ENCODE measurements at places on chromosomes 13 and 19.
A peak's percentile ranks its signal among the peaks of the same experiment; 100 is the strongest.

GRCh38 chr19:58558623-58559274, 338 bp upstream of the UBE2M start:
- DNase-seq = no peak

- DNase-seq = no peak
Observed at GRCh38 chr13:106090001-106090400, 445.5 kb downstream of the EFNB2 start.

GRCh38 chr13:51303063-51303552, 36.4 kb upstream of the SERPINE3 start:
- no peak for DNase-seq

DNA sequence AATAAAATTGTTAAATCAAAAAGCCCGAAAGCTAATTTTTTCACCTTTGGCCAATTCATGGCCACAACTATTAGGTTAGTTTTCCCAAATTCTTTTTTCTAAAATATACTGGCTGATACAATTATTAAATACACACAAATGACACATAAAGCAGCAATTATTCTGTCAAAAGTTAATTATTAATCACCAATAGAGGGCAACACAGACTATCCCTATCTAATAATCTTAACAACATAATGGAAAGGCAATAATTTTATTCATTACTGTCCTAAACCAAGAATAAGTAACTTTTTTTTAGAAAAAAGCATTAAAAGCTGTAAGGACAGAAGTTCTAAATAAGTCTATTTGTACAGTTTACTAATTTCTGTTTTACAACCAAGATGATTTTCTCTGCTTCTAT, 51.7 kb downstream of the KATNAL1 start:
- DNase-seq = no peak

GRCh38 chr19:13794398-13794756, 866 bp upstream of the ZSWIM4 start:
- no peak for DNase-seq

DNA sequence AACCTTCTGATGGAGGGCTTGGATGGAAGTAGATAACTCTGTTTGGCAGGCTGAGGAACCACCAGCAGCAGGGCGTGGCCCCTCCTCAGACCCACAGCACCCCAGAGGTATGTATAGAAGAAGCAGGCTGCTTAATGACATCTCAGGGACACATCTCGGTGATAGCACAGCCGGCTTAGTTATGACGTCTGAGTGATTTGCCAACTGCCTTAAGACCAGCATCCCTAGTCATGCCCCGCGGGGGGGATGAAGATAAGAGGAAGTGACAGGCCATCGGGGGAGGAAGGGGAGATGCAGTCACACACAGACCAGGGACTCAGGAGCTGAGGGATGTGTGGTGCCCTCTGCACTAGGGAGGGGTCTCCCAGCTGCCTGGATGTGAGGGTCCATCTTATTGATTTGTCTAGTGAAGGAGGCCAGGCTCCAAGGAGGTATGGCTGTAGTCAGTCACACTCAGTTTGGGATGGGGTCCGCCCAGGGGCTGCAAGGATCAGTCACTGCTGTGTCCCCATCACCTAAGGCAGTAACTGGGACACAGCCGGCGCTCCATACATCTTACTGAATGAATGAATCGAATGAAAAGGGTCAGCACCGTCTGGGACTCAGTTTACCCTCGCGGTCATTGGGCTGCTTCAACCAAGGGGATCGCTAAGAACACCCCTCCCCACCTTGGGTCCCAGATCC, 19.2 kb upstream of the ERCC1 start:
- no peak for DNase-seq

GRCh38 chr19:38737281-38737865, 6.9 kb downstream of the CAPN12 start:
- DNase-seq = no peak

- DNase-seq = no peak
Observed at GRCh38 chr19:17086120-17086519, 10.5 kb downstream of the MYO9B start.

DNA sequence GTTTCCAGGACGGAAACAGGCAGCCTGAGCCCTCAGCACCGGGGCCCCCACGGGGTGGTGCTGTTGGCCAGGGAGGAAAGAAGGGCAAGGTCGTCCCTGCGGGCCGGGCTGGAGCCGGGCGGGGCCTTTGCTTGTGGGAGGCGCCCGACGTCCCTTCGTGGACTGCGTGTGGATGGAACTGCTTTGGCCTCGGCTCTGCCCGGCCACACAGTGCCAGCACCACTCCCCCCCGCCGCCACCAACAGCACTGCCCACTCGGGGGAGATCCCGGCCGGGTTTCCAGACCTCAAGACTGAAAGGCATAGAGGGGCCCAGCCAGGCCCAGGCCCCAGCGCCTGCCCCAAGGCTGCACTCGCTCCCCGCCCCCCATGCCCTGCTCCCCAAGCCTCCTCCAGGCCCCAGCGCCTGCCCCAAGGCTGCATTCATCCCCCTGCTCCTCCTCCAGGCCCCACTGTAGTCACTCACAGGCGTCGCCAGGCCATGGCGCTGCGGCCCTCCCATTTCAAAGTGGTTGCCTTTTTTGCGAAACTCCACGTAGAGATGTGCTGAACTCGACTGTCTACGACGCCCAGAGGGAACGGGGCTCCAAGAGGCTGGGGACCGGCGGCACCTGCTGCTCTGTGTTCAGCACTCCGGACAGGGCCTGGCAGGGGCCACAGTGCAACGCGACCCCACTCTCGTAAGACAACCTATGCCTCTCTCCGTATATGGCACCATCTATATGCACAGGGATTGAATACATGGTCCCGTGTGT, 22.5 kb downstream of the C13orf46 start:
- no peak for DNase-seq

GRCh38 chr19:6745965-6746364, 6.5 kb downstream of the TRIP10 start:
- DNase-seq = no peak

DNA sequence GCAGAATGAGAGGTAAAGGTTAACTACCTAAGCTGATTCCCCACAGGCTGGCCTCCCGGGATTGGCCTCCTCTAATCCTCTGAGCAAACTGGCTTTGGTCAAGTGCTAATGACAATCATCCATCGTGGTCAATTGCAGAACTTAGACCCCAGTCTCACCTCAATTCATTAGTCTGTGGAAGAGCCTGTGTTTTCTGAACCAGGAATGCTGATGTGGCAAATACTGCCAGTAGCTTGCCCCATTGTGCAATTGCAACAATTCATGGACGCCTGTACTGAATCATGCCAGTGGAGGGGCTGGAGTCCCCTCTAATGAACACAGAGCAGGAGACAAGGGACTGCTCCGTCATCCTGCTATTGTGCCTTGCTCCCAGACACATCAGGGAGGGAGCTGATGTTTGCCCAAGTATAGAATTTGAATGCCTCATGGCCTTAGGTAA, 1256.5 kb downstream of the EFNB2 start:
- DNase-seq = no peak

DNA sequence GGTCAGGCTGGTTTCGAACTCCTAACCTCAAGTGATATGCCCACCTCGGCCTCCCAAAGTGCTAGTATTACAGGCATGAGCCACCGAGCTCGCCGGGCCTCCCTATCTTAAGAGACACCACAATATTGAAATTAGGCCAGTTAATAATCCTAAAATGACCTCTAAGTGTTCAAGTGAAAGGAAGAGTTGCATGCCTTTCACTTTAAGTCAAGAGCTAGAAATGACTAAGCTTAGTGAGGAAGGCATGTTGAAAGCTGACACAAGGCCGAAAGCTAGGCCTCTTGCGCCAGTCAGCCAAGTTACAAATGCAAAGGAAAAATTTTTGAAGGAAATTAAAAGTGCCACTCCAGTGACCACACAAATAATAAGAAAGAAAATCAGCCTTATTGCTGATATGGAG, 144.5 kb upstream of the FNDC3A start:
- DNase-seq = no peak

DNA sequence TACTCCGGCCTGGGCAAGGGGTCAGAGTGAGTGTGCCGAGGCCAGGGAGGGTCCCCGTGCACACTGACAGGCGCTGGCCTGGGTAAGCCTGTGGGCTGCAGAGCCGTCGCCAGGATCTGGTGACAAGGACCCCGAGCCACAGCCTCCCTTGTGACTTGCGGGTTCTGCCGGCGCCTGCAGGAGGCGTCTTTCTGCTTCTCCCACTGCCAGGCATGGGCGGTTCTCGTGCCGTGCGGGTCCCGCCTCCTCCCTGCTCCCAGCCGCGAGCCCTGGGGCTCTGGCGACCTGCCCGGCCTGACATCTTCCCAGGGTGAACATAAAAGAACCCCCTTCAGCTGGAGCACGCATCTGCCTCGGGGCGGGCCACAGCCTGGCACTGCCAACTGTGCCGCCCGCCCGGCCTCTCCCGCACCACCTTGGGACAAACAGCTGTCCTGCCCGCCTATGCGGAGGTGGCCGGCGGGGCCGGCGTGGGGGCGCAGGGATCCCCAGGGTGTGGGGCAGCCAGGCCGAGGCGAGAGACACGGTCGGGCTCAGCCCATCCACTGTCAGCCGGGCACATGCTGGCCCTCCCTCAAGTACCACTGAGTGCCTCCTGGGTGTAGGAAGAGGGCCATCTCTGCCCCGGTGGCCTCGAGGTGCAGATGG, 1.5 kb upstream of the HCN2 start:
- DNase-seq = peak; percentile 51

DNA sequence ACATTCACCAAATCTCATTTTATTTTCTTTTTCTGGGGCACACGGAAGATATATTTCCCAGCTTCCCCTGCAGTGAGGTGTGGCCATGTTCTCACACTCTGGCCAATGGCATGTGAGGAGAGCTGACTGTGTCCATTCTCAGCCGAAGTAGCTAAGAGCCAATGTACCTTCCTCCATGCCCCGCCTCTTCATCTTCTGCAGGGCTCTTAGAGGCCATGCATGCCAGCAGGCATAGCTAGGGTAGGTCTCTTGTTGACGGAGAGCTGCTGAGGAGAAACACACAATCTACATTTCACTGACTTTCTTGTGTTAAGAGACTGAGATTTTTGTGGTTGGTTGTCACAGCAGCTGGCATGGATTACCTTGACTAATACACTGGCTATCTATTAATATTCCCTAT, 9.8 kb upstream of the MICU2 start:
- DNase-seq = no peak

- no peak for DNase-seq
Observed at GRCh38 chr13:45500492-45501174, 35.9 kb downstream of the COG3 start.

DNA sequence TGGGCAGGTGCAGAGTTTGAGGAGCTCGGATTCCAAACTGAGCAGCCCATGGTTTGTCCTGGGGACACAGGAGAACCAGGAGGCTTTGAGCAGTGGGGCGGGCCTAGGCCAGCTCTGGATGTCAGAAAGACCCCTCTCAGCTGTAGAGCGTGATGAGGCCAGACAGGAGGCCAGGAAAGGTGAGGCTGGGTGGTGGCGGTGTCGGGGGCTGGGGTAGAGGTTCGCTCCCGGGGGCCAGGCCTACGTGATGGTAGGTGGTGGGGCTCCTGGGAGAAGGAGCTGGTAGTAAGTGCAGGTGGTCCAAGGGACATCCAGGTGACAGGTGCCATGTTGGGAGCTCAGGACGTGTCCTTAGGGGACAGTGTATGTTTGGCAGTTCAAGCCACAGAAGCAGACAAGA, 13.5 kb upstream of the PTOV1 start:
- no peak for DNase-seq

GRCh38 chr19:55305983-55306562, 19.1 kb downstream of the TMEM150B start:
- no peak for DNase-seq

DNA sequence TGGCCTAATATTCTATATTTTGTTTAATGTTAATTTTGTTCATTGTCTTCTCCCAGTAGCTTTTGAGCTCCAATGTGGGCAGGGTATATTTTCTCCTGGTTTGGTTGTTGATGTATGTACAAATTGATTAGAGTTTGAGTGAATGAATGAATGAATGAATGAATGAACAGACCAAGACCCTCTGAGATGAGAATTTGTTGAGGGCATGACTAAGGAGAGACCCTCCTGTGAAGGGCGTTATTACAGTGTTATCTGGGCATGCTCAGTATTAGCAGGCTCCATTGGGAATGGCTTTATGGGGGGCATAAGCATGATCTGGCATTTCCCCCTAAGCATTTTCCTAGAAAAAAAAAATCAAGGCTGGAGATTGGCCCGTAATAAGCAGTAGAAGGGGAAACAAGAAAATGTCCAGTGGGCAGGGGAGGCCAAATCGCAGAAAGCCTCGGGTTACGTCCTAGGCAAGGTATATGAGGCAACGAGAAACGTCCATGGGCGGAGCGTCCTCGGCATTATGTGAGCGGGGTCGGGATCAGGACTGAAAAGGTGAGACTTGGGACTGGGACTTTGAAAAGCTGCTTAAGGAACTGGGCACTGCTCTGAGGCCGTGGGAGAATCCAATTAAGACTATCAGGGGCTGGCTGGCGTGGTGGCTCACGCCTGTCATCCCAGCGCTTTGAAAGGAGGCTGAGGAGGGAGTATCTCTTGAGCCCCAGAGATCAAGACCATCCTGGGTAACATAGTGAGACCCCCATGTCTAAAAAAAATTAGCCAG, 904 bp upstream of the ARHGAP33 start:
- DNase-seq = no peak

DNA sequence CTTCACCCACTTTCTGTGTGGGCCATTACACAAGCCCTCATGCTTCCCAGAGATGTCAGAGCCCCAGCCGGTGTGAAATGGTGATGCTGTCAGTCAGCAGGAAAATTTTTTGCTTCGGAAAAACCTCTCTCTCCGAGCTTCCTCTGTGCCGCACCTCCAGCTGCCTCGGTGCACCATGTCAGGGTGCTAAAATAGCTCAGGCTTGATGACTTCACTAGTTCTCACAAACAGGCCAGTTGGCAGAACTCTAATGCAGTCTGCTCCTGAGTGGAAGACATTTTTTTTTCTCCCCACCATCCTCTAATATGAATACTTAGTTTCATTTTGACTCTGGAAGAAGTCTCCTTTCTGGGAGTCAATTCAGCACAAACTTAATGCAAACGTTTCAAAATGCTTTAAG, 71.3 kb downstream of the KLF12 start:
- no peak for DNase-seq

- no peak for DNase-seq
Observed at GRCh38 chr19:4284974-4285373, 5.9 kb downstream of the SHD start.

GRCh38 chr13:109400624-109401257, 385.6 kb downstream of the IRS2 start:
- no peak for DNase-seq

- no peak for DNase-seq
Observed at GRCh38 chr19:35310811-35311465, 18.0 kb upstream of the CD22 start.

DNA sequence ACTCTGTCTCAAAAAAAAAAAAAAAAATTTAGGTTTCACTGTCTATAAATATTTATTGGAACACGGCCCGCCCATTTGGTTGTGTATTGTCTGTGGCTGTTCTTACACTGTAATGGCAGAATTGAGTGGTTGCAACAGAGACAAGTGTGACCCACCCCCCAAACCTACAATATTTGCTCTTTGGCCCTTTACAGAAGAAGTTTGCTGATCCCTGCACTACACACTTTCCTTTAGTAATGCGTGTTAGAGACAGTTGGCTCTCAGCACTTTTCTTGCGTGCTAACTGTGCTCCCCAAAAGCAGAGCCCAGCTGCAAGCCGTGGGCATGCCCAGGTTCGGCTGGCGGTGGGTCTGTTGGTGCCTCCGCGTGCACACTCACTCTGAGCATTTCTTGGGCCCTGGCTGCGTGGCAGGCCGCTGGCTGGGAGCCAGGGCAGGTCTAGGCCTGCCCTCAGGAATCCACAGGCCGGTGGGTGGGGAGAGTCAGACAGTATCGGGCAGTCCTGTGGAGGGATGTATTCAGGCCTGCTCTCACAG, 72.6 kb downstream of the SIPA1L3 start:
- no peak for DNase-seq

- no peak for DNase-seq
Observed at GRCh38 chr13:22200440-22200839, 529.6 kb downstream of the FGF9 start.
